Cardiac fibroblast (primary cell): ENCODE measurements at places on chromosomes 1 and 21.

DNA sequence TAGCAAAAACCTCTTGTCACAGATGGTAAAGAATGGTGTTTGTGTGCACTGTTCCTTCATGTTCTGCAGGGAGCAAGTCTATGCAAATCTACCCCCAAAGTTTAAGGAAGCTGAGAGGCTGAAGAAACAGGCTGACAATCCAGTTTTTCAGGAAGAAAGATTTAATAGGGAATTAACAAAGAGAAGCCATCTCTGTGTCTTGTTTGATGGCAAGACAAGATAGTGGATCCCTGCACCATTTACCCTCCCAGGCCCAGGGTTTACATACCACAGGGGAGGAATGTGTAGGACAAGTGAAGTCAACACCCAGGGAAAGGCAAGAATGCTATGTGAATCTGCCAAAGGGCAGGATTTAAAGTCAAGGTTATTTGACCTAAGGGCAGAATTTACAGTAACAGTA lies 48.1 kb upstream of the FNBP1L start:
- no peak for DNase-seq

DNA sequence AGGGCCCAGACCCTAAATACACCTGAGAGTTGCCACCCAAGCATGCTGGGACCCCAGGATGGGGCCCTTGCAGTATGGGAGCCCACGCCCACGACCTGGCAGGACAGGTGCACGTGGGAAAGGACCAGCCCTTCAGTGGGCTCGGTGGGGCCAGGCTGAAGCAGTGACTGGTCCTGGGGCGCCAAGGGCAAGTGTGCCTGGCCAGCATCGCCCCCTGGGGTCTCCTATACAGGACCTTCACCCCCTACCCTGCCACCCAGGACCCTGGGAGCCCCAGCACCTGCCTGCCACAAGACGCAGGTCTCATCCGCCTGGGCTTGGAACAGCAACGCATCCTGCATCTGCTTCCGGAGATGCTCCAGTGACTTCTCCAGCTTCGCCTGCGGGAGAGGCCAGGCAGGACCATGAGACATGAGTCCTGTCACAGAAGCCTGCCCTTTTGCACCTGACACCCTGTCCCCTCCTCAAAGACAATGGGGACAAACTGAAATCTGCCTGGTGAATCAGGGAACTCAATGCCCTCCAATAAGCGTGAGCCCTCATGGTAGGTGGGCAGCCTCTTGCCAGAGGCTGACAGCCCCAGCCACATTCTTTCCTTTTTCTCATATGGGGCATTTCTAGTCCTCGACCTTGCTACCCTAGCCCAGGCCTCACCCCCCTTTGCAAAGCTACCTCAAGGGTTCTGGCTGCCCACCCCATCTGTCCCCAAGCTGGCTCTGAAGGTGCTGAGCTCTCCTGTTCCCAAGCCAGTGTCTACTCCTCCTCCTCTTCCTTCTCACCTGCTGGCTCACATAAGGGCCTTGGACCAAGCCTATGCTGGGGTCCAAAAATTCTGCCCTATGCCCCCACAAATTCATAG lies 4.6 kb downstream of the TRIM11 start:
- no peak for DNase-seq

GRCh38 chr1:230104395-230105244 lies 37.6 kb downstream of the GALNT2 start:
- DNase-seq: peak; percentile 100

DNA sequence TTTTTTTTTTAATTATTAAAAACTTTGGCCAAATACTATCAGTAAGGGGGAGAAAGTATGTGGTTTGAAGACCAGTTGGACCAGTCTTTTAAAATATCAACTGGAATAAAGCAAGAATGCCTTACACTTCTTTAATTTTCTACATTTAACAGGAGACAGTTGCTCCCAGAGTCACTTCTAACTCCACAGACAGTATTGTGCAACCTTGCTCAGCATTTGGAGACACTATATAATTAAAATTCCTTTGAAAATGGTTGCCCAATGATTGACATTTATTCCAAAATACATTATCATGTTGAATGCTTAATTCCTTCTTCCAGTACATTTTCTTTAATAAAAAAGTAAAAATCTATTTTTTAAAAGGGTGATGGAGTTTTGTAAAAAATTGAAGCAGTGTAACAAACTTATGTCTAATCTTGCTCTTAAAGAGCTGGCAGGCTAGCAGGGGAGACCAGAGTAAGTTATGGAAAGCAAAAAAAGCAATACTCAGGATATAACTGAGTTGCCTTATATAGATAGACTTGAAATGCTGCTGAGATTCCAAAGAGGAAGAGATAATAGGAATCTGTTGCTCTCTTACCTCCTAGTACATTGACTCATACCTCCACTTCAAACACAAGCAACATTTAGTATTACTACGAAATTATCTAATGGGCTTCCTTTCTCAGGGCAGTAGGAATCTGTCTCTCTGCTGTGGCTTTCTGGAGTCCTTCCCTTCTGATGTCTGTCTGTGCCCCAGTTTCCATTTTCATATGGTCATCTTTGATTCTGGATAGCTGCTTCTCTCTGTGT lies 69.7 kb upstream of the RGL1 start:
- no peak for DNase-seq

DNA sequence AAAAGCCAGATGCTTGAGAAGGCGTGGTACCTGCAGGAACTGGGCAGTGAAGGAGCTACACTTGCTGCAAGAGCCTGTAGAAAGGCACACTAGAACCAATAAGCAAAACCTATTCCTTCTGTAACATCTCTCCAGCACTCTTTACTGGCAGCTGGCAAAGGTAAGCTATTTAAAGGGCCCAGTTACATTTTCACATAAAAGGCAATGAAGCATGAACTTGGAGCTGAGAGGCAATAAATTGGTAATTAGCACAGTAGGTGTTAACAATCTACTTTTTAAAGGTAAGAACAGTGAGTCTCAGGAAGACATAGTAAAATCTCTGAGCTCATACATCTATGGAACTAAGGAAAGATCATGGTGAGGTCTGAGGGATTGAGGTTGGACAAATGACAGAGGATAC lies 167.1 kb upstream of the OLFM3 start:
- DNase-seq: no peak

- DNase-seq: peak; percentile 98
Measured at GRCh38 chr1:185646202-185646683, 87.9 kb upstream of the HMCN1 start.
